HTR-8/SVneo (cell line): ENCODE measurements at places on chromosomes 4 and X.

GRCh38 chr4:145843148-145843547 is 95.5 kb downstream of the ZNF827 start:
- peak; percentile 13 for DNase-seq

DNA sequence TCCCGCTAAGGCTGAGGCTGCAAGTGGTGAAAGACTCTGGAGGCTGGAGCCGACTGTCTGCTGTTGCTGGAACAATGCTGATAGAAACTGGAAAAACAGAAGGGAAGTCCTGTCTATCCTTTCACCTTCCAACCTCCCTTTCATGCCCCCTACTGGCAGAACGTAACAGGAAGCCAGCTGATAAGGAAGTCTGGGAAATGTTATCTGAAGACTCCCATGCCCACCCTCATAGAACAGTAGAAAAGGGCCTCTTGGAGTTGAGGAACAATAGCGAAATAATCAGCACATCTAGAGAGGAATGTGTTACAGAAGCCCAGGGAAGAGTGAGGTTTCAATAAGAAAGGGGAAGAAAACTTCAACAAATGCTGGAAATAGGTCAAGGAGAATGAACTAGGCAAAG is 117.1 kb upstream of the DKK2 start:
- DNase-seq: no peak

- no peak for DNase-seq
These were observed 45.7 kb downstream of the SYTL5 start for GRCh38 chrX:38052096-38052495.

DNA sequence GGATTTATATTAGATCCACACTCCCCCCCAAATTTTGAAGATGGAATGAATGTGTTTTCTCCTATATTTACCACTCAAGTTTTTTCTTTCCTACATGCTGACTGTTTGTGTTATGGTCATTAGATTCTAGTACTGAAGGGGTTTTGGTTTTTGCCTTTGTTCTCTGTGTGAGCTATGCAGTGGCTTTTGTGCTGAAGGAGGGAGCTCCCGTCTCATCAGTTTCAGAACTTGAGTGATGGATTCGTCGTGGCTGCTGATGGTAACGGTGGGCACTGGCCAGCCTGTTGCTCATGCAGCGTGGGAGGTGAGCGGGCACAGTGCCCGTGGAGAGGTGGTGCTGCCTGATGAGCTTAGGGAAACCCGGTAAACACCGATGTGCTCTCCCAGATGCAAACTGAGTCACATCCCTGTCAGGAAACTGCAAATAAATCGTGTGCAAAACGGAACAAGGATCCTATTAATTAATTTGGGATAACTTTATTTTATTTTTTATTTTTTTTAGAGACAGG is 101.5 kb downstream of the SORBS2 start:
- no peak for DNase-seq

DNA sequence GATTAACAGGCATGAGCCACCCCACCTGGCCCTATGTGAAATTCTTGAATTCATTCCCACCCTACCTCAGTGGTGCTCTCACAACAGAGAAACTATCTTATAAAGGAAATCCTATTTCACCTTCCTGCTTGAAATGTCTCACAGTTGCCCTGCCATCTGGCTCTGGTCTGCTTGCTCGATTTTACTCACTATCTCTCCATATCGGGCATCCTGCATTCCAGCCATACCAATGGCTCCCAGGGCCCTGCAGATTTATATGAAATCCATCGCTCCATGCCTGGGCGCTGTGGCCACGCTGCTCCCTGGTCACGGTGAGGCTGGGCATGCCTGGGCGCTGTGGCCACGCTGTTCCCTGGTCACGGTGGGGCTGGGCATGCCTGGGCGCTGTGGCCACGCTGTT is 15.8 kb downstream of the SORBS2 start:
- DNase-seq: peak; percentile 71

- no peak for DNase-seq
These were observed 121.6 kb downstream of the ATXN3L start for GRCh38 chrX:13198056-13198761.

- DNase-seq: peak; percentile 21
These were observed 172.2 kb downstream of the PPARGC1A start for GRCh38 chr4:23717528-23718248.

DNA sequence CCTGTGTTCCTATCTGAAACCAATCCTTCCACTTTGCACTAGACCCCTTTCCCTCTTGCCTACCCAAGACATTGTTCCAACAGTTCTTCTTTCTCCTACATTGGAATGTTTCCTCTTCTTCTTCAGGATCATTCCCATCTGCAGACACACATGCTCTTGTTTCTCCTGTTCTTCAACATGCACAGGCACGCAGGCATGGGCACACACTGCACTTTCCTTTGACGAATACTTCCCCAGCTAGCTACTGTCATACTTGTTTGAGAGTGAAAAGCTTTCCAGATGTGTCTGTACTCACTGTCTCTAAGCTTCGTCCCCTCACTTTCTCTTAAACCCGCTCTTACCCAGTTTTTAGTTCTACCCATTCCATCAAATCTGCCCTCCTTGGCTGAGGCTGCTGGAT is 31.8 kb upstream of the ERVMER34-1 start:
- no peak for DNase-seq

- peak; percentile 13 for DNase-seq
These were observed 119.9 kb downstream of the FBXW7 start for GRCh38 chr4:152415980-152416379.

DNA sequence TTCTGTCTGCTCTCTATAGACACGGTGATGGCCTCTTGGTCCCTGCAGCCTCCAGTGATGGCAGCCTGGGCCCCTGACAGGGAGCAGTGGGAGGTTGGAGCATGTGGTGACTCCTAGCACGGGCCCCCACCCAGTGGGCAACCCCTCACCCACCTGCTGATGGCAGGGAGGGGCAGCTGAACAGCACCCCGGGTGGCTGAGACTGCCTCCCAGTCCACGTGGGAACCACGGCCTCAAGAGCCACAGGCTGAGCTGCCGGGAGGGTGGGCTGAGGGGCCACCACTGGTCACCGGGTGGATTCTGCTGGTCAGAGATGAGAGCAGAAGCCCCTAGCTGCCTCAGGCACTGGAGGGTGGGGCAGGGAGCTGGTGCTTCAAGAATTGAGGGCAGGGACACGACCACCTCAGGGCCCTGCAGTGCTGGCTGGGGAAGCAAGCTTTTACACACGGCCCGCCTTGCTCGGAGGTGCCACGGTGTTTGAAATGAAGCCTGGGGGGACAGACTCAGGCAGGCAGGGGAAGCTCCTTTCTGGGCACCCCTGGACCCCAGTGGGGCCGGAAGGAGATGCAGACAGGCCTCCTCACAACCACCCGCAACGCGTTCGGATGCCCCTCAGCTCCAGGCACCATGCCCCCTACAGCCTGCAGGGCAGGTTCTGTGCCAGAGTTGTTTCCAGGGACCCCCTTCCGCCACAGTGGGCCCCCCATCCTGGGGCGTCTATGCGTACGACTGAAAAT is 6.3 kb upstream of the HAUS3 start:
- no peak for DNase-seq

- DNase-seq: peak; percentile 80
These were observed 20.8 kb downstream of the IRF2 start for GRCh38 chr4:184453365-184454160.

DNA sequence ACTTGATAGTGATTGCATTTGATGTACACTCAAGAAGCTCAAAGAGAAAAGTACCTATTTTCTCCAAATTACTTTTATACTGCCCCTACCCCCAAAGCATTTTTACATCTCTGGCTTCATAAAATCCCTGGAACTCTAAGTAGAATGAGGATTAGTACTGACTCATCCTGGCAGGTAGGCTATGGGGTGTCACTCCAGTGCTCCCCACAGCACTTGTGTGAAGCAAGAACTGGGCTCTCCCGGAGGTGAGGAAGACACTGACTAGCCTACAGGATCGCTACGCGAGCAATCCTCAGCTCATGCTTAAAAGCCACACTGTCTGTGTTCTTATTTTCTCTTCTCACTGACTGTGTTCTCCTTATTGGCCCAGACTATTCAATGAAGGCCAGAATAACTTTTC is 90.4 kb upstream of the NDP start:
- no peak for DNase-seq

- DNase-seq: no peak
These were observed 27.9 kb downstream of the ZNF275 start for GRCh38 chrX:153361781-153362397.

DNA sequence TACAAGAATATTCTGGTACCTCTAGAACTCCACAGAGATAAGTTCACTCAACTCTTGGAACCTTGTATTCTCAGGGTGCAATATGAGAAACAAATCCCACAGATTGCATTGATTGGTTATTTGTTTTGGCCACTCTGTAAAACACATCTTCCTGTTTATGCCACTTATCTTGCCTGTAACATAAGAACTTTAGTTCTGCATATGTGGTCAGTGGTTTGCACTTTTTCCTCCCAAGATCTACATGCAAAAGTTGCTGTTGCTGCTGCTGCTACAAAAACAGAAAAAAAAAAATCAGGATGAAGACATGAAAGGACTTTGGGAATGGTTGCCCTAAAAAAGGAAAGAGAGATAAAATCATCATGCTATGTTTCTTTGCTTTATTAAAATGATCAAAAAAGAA is 9.6 kb downstream of the ODAPH start:
- no peak for DNase-seq

DNA sequence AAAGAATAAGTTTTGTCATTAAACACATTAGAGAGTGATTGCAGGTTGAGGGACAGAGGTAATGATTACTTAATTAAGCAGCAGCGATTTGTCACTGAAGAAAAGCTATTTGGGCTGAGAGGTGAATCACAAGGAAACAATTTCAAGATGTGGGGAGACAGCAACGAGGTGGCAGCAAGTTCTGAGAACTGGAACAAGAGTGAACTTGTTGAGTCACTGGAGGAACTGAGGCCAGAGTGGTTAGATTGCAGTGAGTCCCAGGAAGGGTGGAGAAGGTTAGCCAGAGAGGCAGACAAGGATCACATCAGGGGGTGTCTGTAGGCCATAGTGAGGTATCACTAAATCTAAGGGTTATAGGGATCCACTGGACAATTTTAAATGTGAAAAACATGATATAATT is 57.9 kb upstream of the TMPRSS11A start:
- DNase-seq: no peak

GRCh38 chr4:38623260-38623659 is 40.7 kb upstream of the KLF3 start:
- no peak for DNase-seq

GRCh38 chr4:140738139-140738538 is 18.0 kb downstream of the TBC1D9 start:
- DNase-seq: no peak

- DNase-seq: no peak
These were observed 30.6 kb upstream of the GTPBP6 start for GRCh38 chrX:349196-349595.

DNA sequence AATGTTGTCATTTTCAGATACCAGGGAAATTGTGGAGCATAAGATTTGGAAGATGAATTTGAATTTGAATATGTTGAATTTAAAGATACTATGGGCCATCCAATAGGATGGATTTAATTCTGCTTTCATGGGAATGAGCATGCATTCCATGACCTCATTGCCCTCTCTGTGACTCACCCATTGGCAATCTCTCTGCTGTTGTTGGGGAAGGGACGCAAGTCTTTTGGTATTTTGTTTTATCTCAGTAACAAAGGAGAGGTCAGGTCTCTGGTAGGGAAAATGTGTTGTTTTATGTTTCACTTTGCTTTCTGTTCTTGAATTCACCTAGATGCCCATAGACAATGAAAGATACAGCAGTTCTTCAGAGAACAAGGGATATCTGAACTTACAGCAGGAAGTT is 42.1 kb upstream of the MAGEA4 start:
- DNase-seq: peak; percentile 3

GRCh38 chr4:147846318-147847155 is 114.6 kb downstream of the ARHGAP10 start:
- DNase-seq: no peak

GRCh38 chrX:106631615-106632014 is 19.8 kb downstream of the RADX start:
- no peak for DNase-seq

DNA sequence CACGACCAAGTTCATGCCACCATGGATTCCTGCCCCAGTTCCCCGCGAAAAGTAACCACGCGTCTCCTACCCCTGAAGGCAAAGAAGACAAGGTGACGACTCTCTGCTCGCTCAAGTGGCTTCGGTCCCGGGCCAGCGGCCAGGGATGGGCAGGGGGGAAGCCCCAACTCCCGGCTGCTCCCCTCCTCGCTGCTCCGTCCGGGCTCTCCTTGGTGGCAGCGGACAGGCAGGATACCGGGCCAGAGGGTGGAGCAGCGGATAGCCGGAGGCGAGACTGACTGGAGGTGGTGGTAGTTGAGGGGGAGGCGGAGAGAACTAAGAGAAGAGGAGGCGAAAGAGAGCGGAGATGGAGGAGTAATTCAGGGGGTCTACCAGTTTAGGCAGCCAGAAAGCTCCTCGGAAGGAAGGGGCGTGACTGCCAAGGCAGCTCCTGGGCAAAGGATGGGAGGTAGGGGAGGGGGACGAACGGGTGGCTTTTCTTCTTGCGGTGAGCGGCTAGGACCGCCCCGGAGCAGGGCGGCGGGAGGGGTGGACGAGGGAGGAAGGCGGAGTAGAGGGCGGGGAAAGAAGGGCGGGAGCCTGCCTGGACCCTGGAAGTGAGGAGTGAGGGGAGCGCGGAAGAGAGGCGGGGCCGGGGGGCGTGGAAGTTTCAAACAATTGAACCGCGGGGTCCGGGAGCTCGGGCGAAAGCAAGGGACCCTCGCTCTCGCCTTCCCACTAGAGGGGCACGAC is at the start of gene AMOT:
Gene AMOT, minus strand, starts transcription at position 450 of the 732 bp plus-strand sequence. CDS start 17,705 bp downstream, outside the sequence.
- DNase-seq: peak; percentile 25

DNA sequence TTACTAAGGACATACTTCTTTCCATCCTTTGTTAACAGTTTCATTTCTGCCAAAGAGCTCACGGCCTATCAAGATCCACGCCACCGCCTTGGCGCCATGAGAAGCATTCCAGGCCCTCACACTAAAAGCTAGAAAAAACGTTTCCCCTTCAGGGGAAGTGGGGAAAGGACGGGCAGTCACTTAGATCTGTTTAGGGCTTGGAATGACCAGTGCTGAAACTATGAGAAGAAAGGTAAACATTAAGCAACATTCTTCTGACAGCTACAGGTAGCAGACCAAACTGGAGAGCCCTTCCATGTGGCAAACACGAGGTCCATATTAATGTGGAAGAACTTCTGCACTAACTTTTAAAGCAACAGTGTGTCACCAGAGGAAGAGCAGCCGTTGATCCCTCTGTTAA is 146.7 kb downstream of the SH3KBP1 start:
- DNase-seq: no peak

- no peak for DNase-seq
These were observed 16.3 kb upstream of the ATP6AP2 start for GRCh38 chrX:40564447-40564846.

DNA sequence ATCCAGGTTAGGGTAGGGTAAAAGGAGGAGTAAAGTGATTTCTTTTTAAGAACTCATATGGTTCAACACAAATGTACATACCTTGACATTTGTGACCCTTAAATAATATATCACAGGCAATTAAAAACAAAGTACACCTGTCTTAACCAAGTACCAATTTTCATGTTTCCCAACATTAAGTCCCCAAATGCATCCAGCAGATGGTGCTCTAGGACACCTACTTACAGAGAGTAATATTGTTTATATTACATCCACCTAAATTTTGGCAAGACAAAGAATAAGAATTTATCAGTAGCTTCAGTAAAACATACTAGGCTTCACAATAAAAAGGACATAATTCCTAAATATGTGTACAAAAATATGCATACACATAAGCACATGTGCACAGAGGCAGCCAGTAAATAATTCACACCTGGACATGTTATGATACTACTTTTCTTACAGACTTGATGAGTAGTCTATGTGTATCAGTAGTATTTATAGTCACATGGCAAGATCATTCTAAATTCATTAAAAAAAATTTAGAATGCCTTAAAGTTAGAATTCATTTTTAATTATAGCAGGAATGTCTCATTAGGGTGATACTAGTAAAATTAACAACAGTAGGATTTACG is 219.7 kb downstream of the DCLK2 start:
- DNase-seq: peak; percentile 27

- no peak for DNase-seq
These were observed 30.8 kb upstream of the NDP start for GRCh38 chrX:44003975-44004374.
